ENCODE measurements at places on chromosomes 3 and 15.

GRCh38 chr3:643376-643775 lies 446.8 kb downstream of the CHL1 start:
- no peak for DNase-seq

GRCh38 chr15:61835029-61835428 lies 225.2 kb downstream of the VPS13C start:
- DNase-seq: no peak

DNA sequence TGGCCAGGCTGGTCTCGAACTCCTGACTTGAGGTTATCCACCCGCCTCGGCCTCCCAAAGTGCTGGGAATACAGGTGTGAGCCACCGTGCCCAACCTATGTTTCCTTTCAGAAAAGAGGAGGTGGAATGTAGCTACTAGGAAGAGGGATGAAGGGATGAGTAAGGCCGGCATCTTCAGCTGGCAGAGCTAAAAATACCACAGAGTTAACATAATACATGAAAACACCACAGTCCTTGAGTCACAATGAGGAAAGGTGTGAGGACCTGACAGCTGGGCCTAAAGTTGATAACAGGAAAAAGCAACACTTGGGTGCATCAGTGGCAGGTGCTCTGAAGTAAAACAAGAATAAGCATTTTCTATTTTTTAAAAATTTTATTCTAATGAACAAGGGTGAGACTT lies 392.2 kb downstream of the DIPK2A start:
- no peak for DNase-seq

DNA sequence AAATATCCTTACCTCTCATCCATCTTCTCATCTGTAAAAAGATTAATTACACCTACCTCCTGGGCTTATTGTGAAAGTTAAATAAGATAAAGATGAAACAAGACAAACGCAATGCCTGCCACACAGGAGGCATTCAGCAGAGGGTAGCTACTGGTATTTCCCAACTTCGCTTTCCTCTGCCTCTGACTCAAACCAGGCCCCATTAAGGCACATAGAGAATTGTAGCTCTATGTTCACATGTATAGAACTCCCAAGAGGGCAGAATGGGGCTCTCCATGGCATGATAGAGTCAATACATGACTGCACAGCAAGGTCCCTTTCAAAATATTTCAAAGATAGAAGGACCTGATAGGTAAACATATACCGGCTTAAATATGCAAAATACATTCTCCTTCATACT lies 1.4 kb downstream of the LYSMD2 start:
- DNase-seq: no peak

DNA sequence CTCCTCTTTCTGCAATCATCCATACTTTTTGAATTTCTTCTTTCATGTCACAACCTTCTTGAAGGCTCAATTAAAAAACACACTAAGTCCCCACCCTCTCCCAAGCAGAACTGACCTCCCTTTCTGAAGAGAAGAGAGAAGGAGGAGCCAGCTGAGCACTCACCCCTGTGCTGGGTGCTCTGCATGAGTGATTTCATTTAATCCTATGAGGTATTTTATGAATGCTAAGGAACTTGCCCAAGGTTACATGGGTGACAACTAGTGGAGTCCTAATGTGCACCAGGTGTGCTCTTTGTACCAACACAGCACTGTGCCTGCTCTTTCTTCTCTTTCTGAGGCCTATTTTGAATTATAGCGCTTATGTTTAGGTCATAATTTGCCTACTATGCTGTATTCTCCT lies 135.6 kb downstream of the DUT start:
- DNase-seq: no peak

DNA sequence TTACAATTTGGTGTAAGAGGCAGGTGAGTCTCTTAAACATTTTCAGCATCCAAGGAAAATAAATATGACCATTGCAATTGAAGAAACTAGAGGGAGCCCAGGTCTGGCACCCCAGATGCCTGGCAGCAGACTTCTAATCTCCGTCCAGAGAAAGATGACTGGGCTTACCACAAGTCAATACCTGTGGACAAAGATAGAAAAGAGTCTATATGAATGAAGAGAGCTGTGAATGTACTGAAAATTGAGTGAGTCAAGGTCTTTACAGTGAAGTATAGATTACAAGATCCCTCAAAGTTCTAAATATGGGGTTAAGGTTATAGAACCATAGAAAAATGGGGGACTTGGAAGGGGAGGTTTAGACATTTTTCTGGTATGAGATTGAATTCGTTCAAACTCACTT lies 827.4 kb upstream of the NR2F2 start:
- no peak for DNase-seq

DNA sequence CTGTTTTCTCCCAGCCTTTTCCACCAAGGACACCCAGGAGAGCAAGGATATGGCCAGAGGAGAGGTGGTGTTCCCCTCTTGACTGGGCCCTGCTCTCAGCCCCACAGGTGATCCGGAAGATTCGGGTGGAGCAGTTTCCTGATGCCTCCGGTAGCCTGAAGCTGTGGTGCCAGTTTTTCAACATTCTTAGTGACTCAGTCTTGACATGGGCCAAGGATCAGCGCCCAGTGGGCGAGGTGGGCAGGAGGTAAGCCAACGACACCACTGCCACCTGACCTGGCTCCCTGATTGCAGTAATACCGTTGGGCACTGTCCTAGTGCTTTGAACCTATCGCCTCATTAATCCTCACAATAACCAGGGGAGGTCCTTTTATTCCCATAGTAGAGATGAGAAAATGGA lies 25.3 kb upstream of the SLC28A1 start:
- peak; percentile 43 for DNase-seq

DNA sequence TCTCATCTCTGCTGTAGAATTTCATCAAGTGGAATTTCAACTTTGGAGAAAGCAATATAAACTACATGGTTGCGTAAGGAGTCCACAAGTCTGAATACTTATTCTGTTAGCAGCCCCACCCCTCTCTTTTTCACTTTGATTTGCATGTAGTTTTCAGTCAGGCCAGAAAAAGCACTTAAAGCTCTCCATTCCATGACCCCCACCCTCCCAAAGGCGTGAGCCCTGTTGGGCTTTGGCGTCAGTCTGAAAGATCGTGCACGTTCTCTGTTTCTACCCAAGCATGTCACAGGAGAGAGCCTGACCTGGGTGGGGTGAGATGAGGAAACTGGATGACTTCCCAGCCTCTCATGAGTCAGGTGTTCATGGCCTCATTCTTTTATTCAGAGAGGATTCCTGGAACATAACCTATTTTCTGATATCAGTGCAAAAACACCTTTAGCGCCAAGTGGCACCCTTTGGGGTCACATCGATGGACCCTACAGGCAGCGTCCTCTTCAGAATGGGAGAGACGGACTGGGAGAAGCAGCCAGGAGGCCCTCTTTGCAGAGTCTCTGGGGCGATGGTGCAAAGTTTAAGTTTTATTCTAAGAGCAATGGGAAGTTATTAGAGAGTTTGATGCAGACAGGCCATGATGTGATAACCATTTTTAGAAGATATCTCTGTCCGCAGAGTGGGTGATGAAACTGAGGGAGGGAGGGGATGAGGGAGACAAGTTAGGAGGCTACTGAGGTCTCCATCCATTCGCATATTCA lies 55.8 kb downstream of the LSM3 start:
- DNase-seq: peak; percentile 66

DNA sequence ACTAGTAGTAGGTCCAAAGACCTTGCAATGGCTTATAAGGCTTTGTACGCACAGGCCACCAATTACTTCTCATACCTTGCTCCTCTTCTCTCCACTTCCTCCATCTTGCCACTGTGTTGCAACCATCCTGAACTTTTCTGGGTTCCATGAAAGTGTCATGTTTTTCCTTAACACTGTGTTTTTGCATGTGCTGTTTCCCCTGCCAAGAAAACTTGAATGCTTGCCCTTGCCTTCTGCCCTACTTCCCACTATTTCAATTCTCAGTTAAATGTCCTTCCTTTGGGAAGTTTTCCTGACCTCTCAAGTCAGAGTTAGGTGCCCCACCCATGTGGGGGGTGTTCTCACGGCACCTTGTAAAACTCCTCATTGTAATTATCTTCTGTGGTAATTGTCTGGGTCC lies 182.8 kb downstream of the THRB start:
- no peak for DNase-seq

- DNase-seq: no peak
Measured at GRCh38 chr3:114712728-114713492, 419.1 kb downstream of the TIGIT start.

DNA sequence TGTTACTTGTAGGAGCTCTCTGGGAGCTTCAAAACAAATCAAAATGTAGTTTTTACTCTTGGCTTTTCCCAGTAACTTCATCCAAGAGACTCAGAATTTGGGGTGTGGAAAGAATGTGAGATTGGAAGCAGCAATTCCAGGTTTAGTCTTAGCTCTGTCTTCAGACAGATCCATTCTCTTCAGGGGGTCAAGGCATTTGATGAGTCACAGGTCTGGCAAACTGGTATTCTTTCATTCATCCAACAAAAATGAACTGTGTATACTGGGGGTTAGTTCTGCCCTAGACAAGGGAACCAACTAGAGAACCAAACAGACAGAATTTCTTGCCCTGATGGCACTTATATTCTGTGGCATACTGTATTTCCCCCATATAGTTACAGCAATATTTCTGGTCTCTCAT lies 36.3 kb upstream of the CADPS start:
- DNase-seq: no peak

DNA sequence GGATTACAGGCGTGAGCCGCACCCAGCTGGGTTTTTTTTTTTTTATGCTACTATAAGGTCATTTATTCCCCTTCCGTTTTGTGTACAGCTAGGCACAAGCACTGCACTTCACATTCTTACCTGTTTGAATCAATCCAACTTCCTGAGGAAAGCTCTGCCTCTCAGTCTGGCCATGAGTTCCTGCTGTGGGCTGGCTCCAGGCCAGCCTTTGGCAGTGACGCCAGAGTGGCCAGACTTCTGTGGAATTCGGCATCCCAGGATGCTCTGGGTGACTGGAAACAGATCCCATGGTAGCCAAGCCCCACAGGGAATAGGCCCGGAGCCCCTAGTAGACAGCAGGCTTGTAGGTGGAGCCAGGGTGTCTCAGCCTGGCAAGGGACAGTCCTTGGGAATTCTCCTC lies 21.5 kb upstream of the TIMP4 start:
- no peak for DNase-seq
